H1 (cell line): ENCODE measurements at places on chromosomes 12 and 14. TPM values are rescaled to one million over a fixed set of nuclear protein-coding genes. Genes with fewer than 3 reads are reported as not detected.

POTEG gene
- polyA plus RNA-seq = not detected in 2 replicates

GRCh38 chr12:121096199-121096798 is 36.4 kb upstream of the P2RX7 start:
- DNase-seq = no peak

KCNC2 gene
- 0.03 and 0.06 TPM in 2 replicates for polyA plus RNA-seq

DNA sequence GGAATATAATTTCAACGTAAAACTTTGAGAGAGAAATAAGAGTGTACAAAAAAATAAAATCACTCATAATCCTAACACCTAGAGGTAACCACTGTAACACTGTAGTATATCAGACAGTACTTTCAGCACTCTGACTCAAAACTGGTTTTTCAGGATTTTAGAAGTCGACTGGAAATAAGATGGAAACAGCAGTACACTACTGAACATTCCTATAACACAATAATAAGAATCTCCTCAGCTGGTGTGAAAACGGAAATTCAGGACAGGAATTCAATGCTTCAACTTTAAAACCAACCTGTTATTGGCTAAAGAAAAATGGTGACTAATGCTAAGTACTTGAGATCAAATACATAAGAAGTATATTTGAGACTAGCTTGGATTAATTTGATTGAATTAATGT is 12.3 kb upstream of the PITPNM2 start:
- DNase-seq = no peak

SMIM41 gene
- 0.91 and 0.98 TPM in 2 replicates for polyA plus RNA-seq

NTN4 gene
- polyA plus RNA-seq = 0.74 and 0.86 TPM in 2 replicates

TSHR gene
- polyA plus RNA-seq = 0.11 and 0.27 TPM in 2 replicates

DNA sequence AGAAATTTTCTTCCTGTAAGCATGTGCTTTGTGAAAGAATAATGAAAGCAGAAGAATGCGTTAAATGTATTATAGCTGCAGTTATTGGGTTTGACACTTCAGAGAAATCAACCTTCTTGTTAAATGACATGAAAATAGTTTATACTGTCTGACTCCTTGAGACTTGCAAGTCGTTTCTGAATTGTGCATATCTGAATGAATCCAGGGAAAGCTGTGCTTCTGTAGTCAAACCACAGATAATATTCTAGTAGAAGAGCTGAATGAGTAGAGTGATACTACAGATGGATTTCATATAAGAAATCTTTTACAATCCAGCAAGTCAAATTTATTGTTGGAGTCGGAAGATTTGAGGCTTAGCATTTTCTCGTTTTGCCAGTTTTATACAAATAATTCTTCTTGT is 343.3 kb downstream of the RAD51B start:
- DNase-seq = no peak
